ENCODE measurements at places on chromosomes 7 and 10.

- no peak for DNase-seq
These were observed 23.6 kb upstream of the PDK4 start for GRCh38 chr7:95619921-95620320.

GRCh38 chr7:73612598-73613269 lies 11.6 kb downstream of the MLXIPL start:
- DNase-seq: no peak

DNA sequence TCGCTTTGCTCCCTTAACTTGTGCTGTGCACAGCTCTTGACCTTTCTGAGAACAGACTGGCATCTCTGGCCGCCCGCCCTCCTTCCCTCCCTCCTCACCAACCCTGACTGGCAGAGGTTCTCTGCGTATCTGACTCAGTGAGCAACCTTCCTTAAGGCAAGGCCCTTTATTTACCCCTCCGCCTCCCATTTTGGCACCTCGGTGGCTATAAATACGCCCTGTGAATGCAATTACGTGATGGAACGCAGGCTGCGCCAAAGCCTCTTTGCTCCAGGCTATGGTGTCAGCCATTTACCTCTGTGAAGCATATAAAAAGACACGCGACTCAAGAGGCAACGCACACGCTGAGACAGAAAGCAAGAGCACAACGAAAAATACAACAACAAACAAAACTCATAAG lies 764.3 kb downstream of the SUGCT start:
- no peak for DNase-seq

- DNase-seq: no peak
These were observed 33.7 kb downstream of the CHST12 start for GRCh38 chr7:2437136-2437535.

DNA sequence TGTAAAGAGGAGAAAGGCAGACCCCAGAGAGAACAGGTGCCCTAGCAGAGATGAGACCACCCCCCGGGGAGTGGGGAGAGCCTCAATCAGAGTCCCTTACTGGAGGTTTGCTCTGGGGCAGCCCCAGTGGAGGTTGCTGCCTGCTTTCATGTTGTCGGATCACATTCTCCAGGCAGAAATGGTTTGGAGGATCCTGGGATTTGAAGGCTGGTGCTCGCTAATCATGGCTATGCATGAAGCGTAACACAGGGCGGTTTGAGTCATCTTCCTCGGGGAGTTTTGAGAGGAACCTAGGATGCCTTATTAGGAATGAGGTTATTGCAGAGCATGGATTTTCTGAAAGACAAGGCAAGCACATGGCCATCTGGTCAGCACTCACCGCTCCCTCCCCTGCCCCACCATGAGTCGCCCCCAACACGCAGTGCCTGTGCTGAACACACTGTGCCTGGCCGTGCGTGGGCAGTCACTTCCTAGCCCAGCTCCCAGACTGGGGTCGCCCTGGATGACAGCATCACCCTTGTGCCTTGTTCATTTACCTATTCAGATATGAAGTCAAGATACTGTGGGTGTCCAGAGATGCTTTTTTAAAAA lies 319.9 kb downstream of the DPP6 start:
- DNase-seq: peak; percentile 32

- DNase-seq: peak; percentile 95
These were observed 61.1 kb downstream of the SORCS1 start for GRCh38 chr10:107103174-107104025.

DNA sequence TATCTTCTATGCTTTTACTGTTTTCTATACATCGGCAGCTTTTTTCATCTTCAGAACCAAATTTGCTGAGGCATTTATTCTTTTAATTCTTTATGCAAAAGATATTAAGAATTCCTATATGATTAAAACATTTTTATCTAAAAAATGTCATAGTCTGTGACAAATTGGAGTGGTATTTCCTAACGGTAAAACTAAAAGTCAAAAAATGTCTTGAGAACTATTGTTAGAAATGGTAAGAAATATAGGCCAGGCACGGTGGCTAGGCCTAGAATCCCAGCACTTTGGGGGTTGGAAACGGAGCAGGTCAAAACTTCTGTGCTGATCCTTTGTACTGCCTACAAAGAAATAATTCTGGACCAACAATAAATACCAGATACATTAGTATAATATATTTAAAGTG lies 57.7 kb upstream of the PRR15 start:
- no peak for DNase-seq

DNA sequence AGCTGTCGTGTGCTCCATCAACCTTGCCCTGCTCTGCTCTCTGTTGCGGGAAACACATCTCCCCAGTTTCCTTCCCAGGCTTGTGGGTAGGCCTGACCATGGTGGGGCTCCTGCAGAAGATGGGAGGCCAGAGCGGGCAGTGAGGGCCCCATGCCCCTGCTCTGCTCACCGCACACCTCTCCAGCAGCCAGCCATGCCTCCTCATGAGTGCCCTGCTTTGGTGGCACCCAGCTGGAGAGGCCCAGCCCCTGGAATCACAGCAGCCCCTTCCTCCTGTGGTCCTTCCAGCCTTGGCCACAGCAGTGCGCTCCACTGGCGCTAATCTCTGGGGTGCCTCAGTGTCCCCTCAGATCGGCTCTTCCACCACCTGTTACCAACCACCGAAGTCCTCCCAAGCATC lies 4.2 kb upstream of the OPN4 start:
- no peak for DNase-seq

- no peak for DNase-seq
These were observed 166.3 kb upstream of the TMEM196 start for GRCh38 chr7:19939746-19940145.

- no peak for DNase-seq
These were observed 179.6 kb downstream of the ADK start for GRCh38 chr10:74330646-74331045.

Data from SK-N-DZ (cell line).